ENCODE measurements at places on chromosomes 4 and X.

- DNase-seq = no peak
Measured at GRCh38 chr4:147482281-147482680, 1.4 kb downstream of the EDNRA start.

GRCh38 chr4:111699165-111699564 lies 446.1 kb upstream of the FAM241A start:
- DNase-seq = no peak

- no peak for DNase-seq
Measured at GRCh38 chr4:131547506-131547981, 1601.5 kb upstream of the PCDH10 start.

GRCh38 chrX:2627272-2627867 lies 63.7 kb upstream of the CD99 start:
- DNase-seq = no peak

- no peak for DNase-seq
Measured at GRCh38 chr4:108398316-108398715, 222.1 kb upstream of the RPL34 start.

- DNase-seq = no peak
Measured at GRCh38 chr4:123618606-123619005, 222.0 kb downstream of the SPRY1 start.

- DNase-seq = no peak
Measured at GRCh38 chr4:169345316-169345721, 74.6 kb upstream of the SH3RF1 start.

GRCh38 chr4:130147641-130148040 lies 1051.7 kb downstream of the C4orf33 start:
- no peak for DNase-seq

- DNase-seq = no peak
Measured at GRCh38 chr4:75512386-75513211, 1.6 kb downstream of the RCHY1 start.

- no peak for DNase-seq
Measured at GRCh38 chr4:186936496-186937375, 213.1 kb upstream of the FAT1 start.

DNA sequence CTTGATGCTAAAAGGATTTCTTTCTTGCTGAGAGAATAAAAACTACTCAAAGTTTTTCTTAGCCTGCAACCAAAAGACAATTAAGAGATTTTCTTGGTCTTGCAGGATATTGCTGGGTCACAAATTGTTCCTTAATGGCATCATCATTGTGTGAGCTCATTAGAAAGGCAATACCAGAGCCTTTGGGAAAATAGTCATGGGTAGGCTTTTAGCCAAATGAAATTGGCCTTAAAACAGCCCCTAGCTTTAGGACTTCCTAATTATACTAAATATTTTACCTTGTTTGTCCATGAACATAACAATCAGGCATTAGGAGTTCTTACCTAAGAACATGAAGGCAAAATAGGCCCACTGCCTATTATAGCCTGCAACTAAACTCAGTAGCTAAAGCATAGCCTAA lies 10.4 kb upstream of the FAM13A start:
- no peak for DNase-seq

DNA sequence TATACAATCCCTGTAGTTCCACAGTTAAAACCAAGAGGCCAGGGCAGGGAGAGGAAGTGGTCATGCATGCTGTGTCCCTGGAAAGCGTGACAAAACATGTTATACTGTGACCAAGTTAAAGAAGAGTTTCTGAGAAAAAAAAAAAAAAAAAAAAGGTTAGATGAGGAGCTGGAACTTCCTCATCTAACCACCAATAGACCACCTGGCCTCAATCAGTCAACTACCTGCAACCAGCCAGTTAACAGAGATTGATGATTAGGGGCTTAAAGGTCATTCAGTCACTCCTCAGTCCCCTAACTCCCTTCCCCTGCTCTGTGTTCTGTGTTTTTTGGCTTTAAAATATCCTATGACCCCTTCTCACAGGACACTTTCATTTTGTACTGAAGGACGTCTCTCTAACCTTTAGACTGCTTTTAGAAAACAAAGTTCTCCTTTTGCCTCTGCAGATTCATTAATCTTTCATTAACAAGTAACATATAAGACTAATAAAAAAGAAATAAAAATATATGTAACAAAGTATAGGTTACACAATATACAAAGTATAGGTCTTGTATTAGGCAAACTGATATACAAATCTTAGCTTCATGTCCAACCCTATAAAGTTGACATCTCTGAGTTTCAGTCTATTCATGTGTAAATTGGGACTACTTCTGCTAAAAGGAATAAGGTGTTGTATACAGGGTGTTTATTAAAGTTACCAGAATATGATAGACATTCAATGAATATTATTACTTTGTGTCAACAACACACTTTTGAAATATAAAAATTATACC lies 179.1 kb upstream of the NDST4 start:
- DNase-seq = no peak

DNA sequence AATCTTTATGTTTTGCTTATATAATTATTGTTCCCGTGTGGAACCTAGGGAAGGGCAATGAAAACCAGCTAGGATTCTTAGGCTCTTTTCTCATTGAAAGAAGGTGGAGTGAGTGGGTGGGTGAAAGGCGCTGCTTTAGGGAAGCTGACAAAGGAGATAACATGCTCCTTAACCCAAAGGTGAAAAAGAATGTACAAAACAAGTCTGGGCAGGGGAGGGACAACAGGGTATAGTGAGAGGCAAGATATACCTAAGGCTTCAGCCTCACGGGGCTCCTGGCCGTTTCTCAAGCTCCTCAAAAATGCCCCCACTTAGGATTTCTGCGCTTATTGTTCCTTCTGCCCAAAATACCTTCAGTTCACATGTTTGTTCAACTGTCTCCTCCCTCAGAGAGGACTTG lies 1.8 kb downstream of the SH2D1A start:
- DNase-seq = no peak

GRCh38 chrX:110421500-110422455 lies 63.1 kb downstream of the RTL9 start:
- DNase-seq = no peak

GRCh38 chr4:3403348-3403906 lies 38.3 kb upstream of the HGFAC start:
- DNase-seq = no peak

DNA sequence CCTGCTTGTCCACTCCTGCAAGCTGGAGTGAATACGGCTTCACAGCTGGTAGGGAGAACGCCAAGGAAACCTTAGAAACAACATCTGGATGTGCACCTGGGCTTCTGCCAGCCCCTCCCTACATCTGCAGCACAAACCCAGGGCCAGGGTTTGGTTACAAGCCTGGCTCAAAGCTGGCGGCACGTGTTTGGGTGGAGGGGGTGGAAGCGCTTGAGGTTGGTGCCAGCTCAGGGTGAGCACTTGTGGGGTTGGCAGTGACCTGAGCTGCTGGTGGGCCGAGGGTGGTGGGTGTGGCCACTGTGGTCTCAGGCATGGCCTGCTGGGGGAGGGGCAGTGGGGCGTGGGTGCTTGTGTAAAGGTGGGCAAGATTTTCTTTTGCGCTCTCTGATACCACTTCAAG lies 15.6 kb downstream of the ELF4 start:
- no peak for DNase-seq

GRCh38 chrX:18465051-18465450 lies 39.6 kb downstream of the CDKL5 start:
- no peak for DNase-seq

- no peak for DNase-seq
Measured at GRCh38 chr4:186002853-186003252, 66.1 kb upstream of the TLR3 start.

- no peak for DNase-seq
Measured at GRCh38 chr4:102430461-102430910, 70.7 kb upstream of the NFKB1 start.

- no peak for DNase-seq
Measured at GRCh38 chr4:8431553-8431952, 9.0 kb downstream of the ACOX3 start.

DNA sequence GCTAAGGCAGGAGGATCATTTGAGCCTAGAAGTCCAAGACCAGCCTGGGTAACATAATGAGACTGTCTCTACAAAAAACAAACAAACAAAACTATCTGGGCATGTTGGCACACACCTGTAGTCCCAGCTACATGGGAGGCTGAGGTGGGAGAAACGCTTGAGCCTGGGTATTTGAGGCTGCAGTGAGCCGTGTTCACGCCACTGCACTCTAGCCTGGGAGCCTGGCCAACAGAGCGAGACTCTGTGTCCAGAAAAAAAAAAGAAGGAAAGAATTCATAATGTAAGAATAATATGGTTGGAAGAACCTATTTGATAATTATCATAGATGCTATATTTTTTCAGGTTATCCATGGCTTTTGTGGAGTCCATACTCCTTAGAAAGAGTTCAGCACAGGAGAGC lies 26.0 kb upstream of the DCHS2 start:
- no peak for DNase-seq

DNA sequence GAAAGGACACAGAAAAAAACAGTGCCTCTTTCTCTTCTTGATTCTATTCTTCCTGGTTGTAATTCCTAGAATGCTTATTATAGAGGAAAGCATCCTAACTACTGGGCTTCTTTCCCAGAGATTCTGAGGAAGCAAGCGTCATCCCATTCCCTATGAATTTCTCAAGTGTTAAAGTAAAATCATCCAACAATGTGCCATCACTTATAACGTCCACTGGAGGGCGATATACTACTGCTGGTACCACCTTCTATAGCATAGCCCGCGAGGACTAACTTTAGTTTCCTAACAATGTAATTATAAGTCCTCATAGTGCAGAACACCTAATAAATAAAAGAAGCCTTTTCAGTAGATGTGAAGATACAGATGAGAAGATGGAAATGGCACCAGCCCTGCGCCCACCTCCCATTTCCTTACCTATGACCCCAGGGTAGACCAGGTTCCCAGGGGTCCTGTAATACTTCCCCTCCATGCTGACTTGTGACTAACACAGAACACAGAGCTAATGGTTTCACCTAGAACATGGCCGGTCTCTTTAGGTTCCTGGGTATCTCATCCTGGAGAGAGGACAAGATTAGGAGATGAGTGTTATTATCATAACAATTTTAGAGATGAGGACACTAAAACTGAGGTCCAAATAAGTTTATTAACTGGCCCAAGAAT lies 4.2 kb downstream of the CENPVL3 start:
- no peak for DNase-seq

- no peak for DNase-seq
Measured at GRCh38 chrX:108303682-108304081, 134.5 kb downstream of the COL4A6 start.

DNA sequence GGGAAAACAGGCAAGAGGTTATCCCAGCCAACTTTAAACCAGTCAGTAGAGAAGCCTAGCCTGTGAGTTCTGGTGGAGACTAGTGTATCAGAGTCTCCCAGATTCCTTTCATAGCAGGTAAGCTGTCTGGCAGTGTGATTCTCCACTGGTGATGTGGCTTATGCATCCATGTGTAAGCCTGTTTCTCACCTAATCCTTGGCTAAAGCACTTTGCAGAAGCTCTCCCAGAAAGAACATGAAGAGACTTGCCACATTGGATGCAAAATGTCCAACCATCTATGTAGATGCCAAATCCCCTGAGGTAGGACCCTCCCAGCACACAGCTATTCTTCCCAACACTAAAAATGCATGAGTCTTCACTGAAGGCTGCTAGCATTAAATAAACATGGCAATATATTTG lies 111.7 kb downstream of the CHRNA9 start:
- no peak for DNase-seq

- DNase-seq = no peak
Measured at GRCh38 chr4:108443585-108443984, 176.8 kb upstream of the RPL34 start.

GRCh38 chr4:101393256-101393655 lies 45.9 kb upstream of the PPP3CA start:
- DNase-seq = no peak

- no peak for DNase-seq
Measured at GRCh38 chrX:118368398-118368797, 22.5 kb downstream of the WDR44 start.

DNA sequence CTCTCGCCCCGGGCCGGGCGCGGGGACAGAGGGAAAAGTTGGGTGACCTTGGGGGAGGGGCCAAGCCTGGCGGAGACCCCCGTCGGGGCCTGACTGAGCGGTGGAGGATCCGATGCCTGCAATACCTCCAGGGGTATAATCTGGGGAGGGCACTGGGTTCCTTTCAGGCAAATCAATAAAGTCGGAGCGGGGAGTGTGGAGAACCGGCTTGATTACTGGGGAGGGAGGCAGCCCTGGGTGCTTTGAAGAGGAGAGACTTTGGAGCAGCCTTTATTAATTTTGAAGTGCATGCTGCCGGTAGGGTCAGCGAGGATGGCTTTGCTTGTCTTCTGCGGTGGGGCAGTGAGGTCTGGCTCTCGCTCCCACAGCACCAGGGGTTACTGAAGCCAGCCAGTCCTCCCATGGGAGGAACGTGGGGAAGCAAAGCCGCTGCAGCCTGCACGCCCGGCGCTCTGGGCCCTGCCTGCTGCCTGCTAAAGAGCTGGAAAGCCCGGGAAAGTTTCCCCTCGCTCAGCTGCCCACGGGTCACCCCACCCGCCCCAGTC lies 403 bp upstream of the LGI2 start:
- DNase-seq = no peak

GRCh38 chr4:41994461-41994985 lies 4.2 kb downstream of the SLC30A9 start:
- no peak for DNase-seq

GRCh38 chrX:19695884-19696283 lies 180.6 kb upstream of the MAP3K15 start:
- DNase-seq = no peak

GRCh38 chr4:100288161-100288560 lies 97.9 kb upstream of the DDIT4L start:
- DNase-seq = no peak

DNA sequence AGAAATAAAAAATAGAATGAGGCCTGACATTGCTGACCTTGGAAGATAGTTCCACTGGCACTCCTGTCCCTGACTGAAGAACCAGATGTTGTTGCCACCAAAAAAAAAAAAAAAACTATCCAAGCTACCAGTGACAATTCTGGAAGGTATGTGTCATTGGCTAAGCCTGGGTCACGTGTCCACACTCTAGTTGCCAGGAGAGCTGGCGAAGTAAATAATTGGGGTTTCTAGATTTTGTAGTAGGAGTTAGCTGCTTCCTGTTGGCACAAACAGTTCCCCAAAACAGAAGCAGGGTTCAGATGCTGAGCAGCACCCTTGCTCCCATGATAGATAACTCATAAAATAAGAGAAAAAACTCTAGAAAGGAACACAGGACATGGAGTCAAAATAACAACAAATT lies 20.5 kb downstream of the MND1 start:
- DNase-seq = no peak

- no peak for DNase-seq
Measured at GRCh38 chrX:10160211-10160610, 3.4 kb downstream of the CLCN4 start.

DNA sequence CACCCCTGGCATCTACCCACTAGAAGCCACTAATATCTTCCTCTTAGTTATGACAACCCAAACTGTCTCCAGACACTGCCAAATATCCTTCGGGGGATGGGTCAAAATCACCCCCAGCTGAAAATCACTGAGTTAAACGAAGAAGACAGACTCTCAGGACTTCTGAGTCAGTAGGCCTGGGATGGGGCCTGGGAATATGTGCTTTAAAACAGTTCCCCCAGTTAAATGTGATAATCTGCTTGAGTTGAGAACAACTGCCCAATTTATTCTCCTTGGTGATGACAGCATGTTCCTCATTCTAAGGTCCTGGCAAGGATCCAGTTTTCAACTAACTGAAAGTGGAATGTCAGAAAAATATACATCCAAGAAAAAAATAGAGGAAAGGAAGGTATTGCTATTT lies 52.4 kb downstream of the CBLL2 start:
- DNase-seq = no peak

GRCh38 chr4:119290598-119290997 lies 31.3 kb downstream of the FABP2 start:
- no peak for DNase-seq

All from stimulated activated CD8-positive, alpha-beta memory T cell treated with anti-CD3 and anti-CD28 coated beads, Interleukin-7, amount 100 ng/mL, for 1 hour (primary cell).